ENCODE measurements at places on chromosomes 4 and X.

DNA sequence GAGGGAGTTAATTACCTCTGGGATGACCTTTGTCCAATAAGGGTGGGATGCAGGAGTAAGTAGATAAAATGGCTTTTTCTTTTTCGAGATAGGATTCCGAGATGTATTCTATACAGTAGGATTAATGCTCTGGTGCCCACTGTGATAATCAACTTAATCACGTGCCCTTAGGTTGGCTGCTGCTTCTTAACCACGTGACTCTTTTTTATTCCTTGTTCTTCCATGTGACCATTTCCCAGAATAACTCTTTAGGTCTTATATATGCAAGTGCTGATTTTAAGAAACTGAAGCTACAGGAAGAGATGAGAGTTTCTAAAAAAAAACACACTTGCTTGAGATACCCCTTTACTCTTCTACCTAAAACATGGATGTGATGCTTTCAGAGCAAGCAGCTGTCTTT lies 1628.9 kb downstream of the PCDH7 start:
- H3K4me1 ChIP-seq: no peaks in the 10 kb centered on the region
- peaks cover 3% of the 10 kb centered on the region for H3K27me3 ChIP-seq
- H3K36me3 ChIP-seq: no peaks in the 10 kb centered on the region
- DNase-seq: no peak

GRCh38 chrX:572538-573124 lies 58.0 kb upstream of the SHOX start:
- no peak overlapping the region for H3K27ac ChIP-seq
- H3K36me3 ChIP-seq: no peaks in the 10 kb centered on the region
- H3K27me3 ChIP-seq: peaks cover 5% of the 10 kb centered on the region
- H3K4me3 ChIP-seq: no peak overlapping the region

DNA sequence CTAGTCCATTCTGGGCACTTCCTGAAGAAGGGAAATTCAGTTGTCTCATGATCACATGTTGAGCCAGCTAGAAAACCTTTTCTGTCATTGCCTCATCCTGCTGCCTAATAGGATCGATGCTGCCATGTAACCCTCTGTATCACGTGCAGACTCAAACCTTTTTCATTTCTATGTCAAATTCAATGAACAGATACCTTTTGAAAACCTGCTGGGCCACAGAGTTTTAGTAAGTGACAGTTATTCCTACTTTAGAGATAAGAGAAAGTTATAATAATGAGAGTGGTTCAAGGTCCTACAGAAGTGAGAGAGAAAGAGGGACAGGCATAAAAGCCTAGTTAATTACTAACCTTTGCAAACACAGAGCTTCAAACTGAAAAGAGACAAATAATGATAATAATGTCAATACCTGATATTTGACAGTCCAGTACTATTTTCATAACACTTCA lies 46.0 kb downstream of the MAOA start:
- peaks cover 10% of the 10 kb centered on the region for H3K4me1 ChIP-seq
- H3K4me3 ChIP-seq: no peak overlapping the region
- H3K36me3 ChIP-seq: no peaks in the 10 kb centered on the region
- no peaks in the 10 kb centered on the region for H3K27me3 ChIP-seq
- no peak overlapping the region for H3K27ac ChIP-seq
- DNase-seq: no peak

GRCh38 chr4:7660176-7661039 lies 225.7 kb upstream of the PSAPL1 start:
- H3K36me3 ChIP-seq: no peaks in the 10 kb centered on the region
- no peak for DNase-seq
- peak overlapping the region; percentile 83 for H3K27ac ChIP-seq
- peaks cover 4% of the 10 kb centered on the region for H3K27me3 ChIP-seq
- peak overlapping the region; percentile 41 for H3K4me3 ChIP-seq

- H3K36me3 ChIP-seq: no peaks in the 10 kb centered on the region
- DNase-seq: no peak
- H3K4me1 ChIP-seq: no peaks in the 10 kb centered on the region
- H3K27ac ChIP-seq: no peak overlapping the region
- no peak overlapping the region for H3K4me3 ChIP-seq
These were observed 178.0 kb upstream of the ANKRD50 start for GRCh38 chr4:124890522-124890921.

DNA sequence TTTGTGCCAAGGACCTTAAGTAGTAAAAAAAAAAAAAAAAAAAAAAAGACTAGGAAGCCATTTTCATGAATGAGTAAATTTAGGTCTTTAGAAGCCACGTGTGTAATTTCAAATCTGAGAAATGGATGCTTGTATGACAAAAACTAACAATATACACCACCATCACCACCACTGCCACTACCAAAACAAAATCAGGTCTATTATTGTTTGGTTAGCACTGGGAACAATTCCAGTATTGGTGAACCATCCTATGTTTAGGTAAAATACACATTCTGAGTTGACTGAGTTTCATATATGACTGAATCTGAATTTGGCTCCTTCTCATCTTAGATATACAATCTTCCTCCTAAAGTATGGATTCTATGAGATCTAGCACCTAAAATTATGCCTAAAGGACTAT lies 8.8 kb upstream of the TMSB4X start:
- H3K4me1 ChIP-seq: peaks cover 14% of the 10 kb centered on the region
- no peak for DNase-seq
- H3K27me3 ChIP-seq: peaks cover 8% of the 10 kb centered on the region
- no peak overlapping the region for H3K27ac ChIP-seq
- no peak overlapping the region for H3K4me3 ChIP-seq

- no peaks in the 10 kb centered on the region for H3K36me3 ChIP-seq
- no peak overlapping the region for H3K4me3 ChIP-seq
- H3K4me1 ChIP-seq: no peaks in the 10 kb centered on the region
- H3K27me3 ChIP-seq: no peaks in the 10 kb centered on the region
- DNase-seq: no peak
These were observed 168.5 kb upstream of the LDB2 start for GRCh38 chr4:17066972-17067371.

DNA sequence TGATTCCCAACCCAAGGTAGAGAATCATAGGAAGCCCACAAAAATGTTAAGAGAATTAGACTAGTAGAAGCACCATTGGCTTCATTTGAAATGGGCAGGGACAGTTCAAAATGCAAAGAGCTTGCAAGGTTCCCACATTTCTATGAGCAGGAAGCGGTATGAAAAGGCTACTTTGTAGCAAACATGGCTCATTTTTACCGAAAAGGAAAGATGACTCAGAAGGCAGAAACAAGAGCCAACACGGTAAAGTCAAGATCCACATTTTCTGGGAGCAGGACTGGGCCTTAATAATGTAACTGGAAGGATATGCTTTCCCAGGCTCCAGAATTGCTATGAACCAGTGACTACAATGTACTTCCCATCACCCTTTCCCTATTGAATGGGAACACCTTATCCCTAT lies 89.5 kb downstream of the GLRA3 start:
- no peak for DNase-seq
- H3K27ac ChIP-seq: no peak overlapping the region
- H3K4me3 ChIP-seq: no peak overlapping the region
- H3K27me3 ChIP-seq: no peaks in the 10 kb centered on the region

- peaks cover 47% of the 10 kb centered on the region for H3K36me3 ChIP-seq
- no peak for DNase-seq
- peak overlapping the region; percentile 68 for H3K27ac ChIP-seq
- no peak overlapping the region for H3K4me3 ChIP-seq
- peaks cover 8% of the 10 kb centered on the region for H3K4me1 ChIP-seq
- H3K27me3 ChIP-seq: no peaks in the 10 kb centered on the region
These were observed 73.9 kb downstream of the HDAC8 start for GRCh38 chrX:72498782-72499181.

- no peak overlapping the region for H3K27ac ChIP-seq
- no peak overlapping the region for H3K4me3 ChIP-seq
- H3K27me3 ChIP-seq: no peaks in the 10 kb centered on the region
- no peak for DNase-seq
- H3K4me1 ChIP-seq: peaks cover 13% of the 10 kb centered on the region
These were observed 19.9 kb upstream of the KLHL8 start for GRCh38 chr4:87240341-87240740.
